NCI-H1092 (cell line): ENCODE measurements at places on chromosomes 4 and X.

DNA sequence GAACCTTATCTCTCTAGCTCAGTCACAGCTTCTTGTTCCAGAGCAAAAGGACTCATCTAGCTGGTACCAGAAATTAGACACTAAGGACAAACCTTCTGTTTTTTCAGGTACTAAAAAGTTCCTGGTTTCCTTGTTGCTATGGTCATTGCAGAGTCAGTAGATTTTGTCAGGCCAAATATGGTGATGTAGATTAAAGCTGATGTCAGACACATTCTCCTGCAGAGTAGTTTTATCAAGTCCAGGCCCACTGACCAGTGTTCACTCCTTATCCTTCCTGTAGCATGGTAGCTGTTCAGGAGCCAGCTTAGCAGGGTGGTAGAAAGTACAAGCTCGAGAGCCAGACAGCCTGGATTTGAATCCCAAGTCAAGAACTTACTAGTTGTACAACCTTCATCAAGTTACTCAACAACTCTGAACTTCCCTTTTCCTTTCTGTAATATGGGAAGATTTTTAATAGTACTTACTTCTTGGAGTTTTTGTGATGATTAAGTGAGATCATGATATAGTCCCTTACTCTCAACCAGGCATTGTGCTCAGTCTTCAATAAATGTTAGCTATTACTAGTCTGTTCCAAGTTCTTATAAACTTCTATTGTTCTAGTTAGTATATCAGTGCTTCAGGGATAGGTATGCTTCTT is 17.9 kb downstream of the OCRL start:
- DNase-seq, result no peak

DNA sequence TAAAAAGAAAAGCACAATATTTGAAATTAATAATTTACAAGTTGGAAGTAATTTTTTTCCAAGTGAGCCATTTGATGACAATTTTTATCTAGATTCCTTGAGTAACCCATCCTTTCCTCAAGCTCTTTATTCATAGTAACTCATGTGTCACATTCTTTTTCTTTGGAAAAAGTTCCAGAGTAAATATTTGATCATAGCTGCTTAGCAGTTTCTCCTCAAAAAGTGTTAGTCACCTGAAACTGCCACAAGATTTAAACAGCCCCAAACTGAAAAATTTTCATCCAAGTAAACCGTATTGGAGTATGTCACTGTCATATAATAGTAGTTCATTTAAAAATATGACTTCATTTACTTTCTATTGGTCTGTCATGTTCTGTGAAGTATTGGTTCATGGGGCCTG is 94.6 kb upstream of the CASK start:
- no peak for DNase-seq

DNA sequence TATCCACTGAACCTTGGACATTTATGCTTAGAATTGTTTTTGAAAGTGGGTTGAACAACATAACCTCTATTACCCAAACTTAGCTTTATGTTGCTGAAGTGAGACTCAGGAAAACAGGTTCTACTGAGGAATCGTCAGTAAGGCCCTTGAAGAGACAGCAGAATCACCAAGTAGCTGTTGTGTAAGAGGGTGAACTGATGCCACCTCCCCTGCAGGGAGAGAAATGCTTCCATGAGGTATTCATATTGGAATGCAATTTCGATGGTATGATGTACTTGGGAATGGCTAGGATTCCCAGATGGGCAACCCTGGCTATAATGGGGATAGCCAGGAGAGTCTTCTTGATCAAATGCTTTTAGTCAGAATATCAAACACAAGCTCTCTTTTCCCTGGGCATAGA is 4.1 kb upstream of the SCRG1 start:
- no peak for DNase-seq

GRCh38 chr4:189804894-189805293 is 135.8 kb upstream of the FRG1 start:
- no peak for DNase-seq

GRCh38 chr4:180059216-180059881 is 2183.9 kb upstream of the TENM3 start:
- DNase-seq, result no peak

DNA sequence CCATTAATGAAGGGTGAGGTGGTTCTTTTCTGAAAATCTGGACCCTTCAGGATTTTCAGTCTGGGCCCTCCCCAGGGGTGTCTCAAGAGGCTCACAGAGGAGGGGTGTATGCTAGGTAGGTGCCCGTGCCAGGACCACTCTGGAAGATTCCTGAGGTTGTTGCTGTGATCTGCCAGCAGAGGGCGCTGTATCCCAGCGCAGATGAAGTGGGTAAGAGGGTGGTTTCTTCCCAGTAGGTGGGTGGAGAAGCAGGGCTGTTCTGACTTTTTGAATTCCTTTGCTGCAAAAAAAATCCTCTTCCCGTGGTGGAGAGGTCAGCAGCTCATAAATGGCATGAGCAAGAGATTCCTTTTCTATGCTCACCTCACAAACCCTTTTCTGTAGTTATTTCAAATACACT is 51.1 kb downstream of the SCML1 start:
- DNase-seq, result peak; percentile 18

GRCh38 chr4:39792529-39792928 is 94.6 kb downstream of the UBE2K start:
- no peak for DNase-seq

DNA sequence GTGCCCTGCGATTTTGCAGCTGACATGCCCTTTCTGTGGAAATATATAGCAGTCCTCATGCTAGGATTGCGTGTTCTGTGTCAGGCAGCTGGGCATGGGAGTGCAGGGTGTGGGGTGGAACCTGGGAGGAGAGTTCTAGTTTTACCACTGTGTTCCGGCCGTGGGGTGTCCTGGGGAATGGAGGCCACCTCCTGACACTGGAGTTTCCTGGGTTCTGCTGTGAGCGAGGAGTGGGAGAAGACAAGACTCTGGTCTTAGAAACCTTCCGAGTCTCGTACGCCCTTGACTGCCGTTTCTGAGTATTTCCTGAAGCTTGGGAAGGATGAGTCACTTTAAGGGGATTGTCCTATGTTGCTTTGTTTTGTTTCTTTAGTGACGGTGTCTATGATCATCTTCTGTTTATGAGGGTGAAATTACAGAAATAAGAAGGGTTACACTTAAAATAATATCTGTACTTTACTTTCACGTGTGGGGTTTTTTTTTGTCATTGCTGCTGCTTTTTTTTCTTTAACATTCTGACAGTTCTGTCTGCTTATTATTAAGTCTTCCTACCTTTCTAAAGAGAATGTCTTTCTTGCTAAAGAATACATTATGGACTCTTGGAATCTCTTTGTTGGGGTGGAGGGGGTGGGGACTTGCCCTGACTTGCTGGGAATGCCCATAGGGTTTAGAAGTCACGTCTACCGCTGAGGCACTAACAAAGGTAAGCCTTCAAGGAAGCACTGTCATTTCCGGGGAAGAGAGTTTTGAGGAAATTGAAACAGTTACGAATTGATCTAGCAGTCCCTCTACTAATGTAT is 19.1 kb downstream of the CD99 start:
- no peak for DNase-seq

DNA sequence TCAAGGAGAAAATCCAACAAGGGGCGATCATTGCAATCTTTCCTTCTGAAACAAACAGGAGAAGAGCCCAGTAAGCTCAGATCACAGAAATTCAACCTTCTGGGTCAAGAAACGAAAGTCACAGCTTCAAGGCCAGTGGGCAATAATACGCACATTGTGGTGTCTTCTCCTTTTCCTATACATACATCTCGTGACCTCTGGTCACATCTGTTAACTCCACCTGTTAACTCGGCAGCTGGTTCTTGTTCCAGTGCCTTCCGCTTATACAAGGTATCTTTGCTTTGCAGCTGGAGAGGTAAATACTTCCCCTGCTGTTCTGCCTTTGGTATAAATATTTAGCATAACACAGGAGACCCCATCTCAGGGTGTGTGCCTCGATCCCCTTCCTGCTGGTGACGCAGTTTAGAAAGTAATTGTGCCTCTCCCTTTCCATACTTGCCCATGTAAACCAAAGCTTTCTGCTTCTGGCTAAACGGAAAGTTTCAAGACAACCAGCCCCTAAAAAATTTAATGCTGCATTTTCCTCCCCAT is 45.0 kb downstream of the CCDC149 start:
- DNase-seq, result no peak

DNA sequence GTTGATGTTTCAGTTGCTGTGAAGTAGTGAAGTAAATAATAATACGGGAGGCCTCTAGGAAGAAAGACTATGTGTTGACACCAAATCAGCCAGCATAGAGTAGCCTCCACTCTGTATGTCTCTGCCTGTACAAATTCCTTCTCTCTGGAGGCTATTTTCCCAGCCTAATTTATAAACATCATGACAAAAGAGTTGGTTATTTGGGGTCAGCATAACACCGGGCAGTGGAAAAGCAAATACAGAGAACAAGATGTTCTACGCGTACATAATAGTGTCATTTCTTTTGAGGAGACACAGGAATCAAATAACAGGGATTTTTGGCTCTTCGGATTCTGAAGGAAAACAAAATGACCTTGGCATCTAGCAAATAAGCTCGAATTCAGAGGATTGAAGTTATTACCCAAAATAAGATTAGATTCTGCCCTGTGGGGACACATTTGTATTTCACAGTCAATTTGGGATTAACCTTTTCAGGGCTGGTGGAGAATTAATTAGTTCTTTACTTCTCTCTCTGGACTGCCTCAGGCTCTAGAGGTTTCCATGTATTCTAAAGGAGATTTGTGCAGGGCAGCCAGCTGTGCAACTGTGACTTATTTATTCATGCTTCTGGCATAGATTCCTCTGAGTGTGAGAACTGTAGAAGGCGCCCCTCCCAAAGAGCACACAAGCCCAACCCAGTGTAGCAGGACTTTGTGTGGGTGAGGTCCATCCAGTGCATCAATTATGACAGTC is 14.1 kb upstream of the SYTL4 start:
- no peak for DNase-seq

GRCh38 chr4:139042981-139043460 is 27.4 kb downstream of the NOCT start:
- DNase-seq, result no peak

- DNase-seq, result peak; percentile 60
Measured at GRCh38 chr4:153221783-153222706, 17.8 kb downstream of the TRIM2 start.

DNA sequence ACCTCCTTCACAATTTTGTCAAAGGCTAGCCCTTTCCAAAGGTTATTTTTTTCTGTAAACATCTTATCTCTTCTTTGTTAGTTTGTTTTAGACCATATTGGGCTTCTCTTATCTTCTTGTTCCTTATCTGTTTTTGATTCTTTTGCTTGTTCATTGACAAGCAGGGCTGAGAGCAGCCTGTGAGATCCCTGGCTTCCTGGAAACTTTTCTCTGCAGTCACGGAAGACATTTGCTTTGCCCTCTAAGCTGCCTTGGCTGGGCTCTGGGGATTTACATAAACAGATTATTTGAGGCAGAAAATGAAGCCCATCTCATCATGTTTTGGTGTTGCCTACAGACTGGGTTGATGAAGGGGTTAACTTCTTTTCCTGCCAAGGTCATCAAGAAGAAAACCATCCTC is 157.4 kb upstream of the AMOT start:
- DNase-seq, result no peak

GRCh38 chr4:123102897-123103471 is 180.6 kb upstream of the NUDT6 start:
- DNase-seq, result no peak

DNA sequence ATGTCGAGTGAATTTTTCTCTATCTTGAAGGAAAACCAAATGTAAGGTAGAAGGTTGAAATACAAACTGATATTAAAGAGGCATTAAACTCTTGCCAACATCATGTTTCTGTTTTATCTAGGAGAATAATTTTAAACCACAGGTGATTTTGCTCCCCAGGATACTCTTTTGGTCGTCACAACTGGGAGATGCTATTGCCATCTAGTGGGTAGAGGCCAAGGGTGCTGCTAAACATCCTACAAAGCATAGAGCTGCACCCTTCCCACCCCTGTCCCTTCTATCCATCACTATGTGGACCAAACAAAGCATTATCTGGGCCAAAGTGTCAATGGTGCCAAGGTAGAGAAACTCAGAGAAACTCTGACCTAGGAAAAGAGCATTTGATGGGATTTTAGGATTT is 154.6 kb upstream of the MAGEB2 start:
- no peak for DNase-seq

- no peak for DNase-seq
Measured at GRCh38 chr4:79178760-79179159, 147.1 kb downstream of the NAA11 start.

DNA sequence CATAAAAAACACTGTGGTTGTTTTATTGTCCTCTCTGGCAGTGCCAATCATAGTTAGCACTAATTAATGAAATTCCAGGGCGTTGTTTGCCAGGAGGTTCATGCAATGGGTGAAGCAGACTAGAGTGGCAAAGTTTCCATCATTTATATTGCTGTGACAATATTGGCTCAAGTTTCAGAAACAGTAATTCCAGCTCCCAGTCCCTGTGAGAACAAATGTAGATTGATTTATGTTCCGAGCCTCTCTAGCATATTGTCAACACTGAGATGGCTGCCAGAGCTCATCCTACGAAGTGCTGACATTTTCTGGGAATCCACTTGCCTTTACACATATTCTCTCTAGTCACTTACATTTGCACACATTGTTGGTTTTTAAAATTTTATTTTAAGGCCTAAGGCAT is 440.0 kb upstream of the IGFBP7 start:
- DNase-seq, result peak; percentile 18

GRCh38 chr4:148192526-148192925 is 249.7 kb downstream of the NR3C2 start:
- no peak for DNase-seq

GRCh38 chr4:137968956-137969678 is 273.0 kb downstream of the SLC7A11 start:
- DNase-seq, result no peak

DNA sequence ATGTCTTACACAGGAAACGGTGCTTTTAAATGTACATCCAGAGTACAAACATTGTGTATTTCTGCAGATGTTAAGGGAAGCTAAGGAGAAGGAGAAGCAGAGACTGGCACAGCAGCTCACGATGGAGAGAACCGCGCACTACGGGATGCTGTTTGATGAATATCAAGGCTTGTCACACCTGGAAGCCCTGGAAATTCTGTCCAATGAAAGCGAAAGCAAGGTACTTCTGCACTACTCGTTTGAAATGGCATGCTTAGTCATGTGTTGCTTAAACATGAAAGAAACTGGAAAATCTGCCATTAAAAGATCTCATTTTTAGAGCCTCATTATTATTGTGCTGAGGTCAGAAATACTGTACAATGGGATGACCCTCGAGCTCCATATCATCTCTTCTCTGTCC is 47.2 kb downstream of the FAM114A1 start:
- no peak for DNase-seq

GRCh38 chr4:20273793-20274192 is 22.1 kb downstream of the SLIT2 start:
- no peak for DNase-seq

DNA sequence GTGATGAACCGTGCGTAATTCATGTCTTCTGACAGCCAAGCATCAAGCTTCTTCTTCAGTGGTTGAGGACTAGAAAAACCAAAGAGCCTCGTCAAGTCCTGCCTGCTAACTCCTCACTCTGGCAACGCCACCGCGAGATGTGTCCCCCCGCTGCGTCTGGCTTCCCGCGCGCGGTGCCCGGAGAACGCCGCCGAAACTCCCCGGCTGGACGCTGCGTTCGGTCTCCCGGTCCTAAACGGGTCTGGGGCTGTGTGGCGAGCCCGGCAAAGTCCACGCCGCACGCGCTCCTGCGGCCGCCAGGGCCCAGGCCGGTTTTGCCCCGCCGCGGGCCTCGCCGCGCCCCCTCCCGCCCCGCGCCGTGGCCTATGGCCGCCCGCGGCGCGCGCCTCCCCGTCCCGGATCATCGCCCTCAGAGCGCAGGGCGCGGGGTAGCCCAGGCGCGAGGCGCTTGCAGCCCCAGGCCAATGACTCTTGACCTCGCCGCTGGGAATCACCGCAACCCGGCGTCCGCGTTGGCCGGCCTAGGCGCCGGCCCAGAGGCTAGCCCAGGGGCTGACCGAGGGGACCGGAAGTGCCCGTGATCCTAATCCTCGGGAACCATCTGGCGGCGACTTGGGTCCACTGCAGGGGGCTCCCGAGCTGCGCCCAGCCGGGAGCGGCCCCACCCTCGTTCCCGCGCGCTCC is at the start of gene AADAT:
AADAT (minus strand) TSS at position 289 of the 684 bp plus-strand sequence; CDS start at position 23, 266 bp downstream.
- DNase-seq, result peak; percentile 70
